Nucleus accumbens (tissue), 56 donors: ENCODE measurements at places on chromosomes 5 and 9.
A peak's percentile ranks its signal among the peaks of the same experiment; 100 is the strongest.

DNA sequence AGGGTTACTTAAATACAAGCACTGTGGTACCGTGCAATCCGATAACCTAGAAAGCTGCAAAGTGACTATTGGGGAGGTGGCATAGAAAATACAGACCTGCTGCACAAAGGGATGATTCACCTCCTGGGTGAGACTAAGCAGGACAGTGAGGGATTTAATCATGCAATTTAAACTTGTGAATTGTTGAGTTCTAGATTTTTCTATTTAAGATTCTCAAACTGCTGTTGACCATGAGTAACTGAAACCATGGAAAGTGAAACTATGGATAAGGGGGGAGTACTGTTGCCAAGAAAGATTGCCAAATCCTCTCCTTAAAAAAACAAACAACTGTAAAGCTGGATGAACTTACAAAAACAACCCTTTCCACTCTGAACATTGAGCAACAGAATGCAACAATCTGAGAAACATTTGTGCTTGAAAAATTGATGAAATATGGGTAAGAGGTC, 61.5 kb upstream of the NUDT12 start:
- DNase-seq: no peak

DNA sequence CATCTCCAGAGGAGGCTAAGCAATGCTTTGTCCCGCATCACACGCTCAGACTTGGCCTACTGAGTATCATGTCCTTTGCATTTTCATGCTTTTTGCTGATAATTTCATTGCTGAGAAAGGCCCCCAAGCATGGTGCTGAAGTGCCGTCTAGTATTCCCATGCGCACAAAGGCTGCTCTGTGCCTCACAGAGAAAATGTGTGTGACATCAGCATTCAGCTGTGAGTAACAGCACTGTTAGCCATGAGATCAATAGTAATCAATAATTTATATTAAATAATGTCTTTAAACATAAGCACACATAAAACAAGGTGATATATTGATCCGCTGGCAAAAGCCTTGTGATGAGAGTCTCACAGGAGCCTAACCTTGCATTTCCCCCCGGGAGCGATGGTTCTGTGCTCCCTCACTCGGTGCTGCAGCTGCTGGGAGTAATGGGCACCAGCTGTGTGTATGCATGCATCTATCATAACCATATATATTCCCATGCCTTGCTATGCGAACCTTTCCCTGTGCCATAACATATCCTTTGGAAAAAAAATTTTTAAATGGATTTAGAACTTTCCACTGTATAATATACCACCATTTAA, 50.4 kb upstream of the RNF130 start:
- no peak for DNase-seq

- no peak for DNase-seq
These were observed 234.5 kb upstream of the SLC24A2 start for GRCh38 chr9:20023210-20023905.

DNA sequence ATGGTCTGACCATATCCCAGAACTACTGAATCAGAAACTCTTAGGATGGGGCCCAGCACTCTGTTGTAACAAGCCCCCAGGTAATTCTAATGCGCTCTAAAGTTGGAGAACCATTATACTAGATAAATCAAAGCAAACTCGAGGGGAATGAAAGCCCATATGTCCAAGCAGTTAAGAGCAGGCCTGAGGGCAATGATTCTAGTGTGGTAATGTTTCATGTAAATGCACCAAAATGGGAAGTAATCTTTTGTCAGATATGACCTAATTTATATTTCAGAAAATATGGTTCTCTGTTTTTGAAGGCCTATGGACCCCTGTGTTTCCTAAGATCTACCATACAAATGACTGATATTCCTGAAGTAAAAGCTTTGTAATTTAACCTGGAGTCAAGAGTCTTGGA, 108.0 kb upstream of the PTGER4 start:
- no peak for DNase-seq

GRCh38 chr5:180135128-180135955, 63.8 kb upstream of the RNF130 start:
- DNase-seq: peak; percentile 35

DNA sequence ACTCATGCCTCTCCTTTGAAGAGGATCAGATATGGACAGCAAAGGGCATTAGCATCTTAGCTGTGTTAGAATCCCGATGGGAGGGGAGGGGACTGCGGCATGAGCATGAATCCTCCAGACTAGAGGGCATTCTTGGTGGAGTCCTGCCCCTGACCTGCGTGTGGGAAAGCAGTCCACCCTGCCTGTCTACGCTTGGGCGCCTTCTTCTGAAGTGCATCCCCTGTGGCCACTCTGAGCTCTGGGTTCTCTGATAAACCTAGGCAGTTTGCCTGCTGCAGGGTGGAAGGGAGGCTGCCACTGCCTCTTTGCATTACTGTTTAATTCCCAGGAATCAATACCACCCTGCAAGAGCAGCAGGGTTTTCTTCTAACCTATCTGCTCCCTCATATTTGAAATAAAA, 169.3 kb downstream of the INSYN2B start:
- no peak for DNase-seq

DNA sequence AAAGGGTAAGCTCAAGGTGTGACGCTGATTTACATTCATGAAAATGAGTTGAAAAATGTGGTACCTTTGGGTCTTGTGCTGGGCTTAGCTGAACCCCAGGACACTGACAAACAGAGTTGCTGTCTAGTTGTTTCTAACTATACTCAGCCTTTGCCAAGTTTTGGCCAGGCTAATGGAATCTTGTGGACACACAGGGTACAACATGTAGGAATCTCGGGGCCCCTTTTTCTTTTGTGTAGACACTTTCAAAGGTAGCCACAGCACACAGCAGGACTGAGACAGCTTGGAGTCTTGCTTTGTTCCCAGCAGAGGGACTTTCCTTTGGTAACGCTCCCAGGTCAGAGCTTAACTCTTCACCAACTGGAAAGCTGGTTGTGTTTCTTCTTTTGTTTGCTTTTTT, 7.8 kb downstream of the LIX1 start:
- DNase-seq: no peak

GRCh38 chr9:111386386-111386785, 56.4 kb upstream of the OR2K2 start:
- DNase-seq: no peak

DNA sequence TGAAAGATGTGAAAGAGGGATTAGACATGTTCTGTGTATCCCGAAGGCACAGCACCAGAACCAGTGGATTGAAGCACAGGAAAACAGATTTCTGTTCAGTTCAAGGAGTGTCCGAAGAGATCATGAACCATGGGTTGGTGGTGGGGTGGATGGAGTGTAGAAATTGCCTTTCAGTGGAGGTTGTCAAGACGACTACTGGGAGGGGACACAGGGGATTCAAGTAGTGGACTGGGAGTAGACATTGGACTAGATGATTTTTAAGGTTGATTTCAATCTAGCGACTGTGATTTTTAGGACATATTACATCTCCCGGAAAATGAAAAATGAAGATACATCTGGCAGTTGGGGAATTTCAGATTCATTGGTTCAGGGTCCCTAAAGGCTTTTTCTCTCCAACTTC, 35.9 kb upstream of the TNFAIP8 start:
- DNase-seq: no peak

GRCh38 chr9:26158631-26159150, 480.4 kb upstream of the TUSC1 start:
- no peak for DNase-seq

DNA sequence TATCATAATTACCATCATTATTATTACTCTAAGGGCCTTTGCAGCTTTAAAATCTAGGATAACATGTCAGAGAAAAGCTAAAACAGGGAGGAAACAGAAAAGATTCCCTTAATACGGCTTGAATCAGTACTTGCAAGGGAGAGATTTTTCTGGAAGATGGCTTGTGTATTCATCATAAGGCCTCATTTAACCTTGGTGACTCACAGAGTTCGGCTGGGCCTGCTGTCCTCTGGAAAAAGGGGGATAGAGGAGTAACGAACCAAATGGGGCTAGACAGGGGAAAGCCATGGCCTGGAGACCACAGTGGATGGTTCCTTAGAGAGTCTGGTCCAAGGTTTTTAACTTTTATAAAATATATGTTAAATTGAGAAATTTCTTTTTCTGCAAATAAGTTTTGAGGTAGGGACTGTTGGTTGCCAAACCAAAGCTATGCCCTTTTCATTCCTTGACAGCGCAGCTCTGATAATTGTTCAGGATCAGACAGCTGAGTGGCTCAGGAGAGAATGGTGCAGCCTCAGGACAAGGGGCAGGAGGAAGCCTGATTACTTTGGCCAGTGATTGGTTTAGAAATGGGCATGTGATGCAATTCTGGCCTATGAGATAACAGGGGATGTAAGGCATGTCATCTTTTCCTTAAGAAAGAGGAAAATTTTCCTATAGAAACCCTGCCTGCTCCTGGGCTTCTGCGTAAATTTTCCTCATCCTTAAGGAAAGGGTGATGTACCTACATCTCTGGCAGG, 25.6 kb upstream of the GSN start:
- DNase-seq: no peak

DNA sequence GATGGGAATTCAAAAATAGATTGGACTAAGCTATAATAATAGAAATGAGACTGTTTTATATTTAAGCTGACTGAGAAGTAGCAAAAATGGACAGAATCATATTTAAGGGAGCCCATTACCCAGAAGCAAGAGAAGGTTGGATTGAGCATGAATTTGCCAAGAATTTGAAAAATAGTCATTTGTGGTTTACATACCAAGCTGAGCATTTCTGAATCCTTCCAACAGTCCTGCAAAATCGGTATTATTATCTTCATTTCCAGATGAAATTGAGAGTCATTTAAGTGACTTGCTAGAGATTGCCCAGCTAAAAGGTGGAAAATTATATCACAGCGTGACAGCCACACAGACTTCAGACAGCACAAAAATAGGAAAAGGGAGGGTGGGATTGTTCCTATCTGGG, 48.4 kb downstream of the TNFSF15 start:
- no peak for DNase-seq

GRCh38 chr9:116165912-116166311, 12.3 kb downstream of the PAPPA start:
- DNase-seq: no peak

DNA sequence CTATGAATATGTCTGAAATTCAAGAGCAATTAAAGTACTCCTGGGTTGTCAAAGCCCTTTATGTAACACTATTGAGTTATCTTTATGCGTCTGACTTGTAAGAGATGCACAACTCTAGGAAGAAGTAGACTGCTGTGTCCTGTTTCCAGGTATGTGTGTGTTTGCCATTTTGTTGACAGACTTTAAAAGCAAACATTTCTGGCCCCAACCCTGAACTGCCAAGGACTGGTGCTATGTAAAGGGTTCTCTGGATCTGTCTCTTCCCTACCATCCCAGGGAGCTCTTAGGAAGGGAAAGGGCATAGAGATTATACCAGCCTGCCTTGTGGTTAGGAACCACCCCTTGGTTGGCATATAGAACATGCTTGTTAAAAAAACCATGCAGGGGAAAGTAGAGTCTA, 12.1 kb downstream of the SLC22A5 start:
- DNase-seq: no peak

GRCh38 chr5:137621861-137622823, 113.7 kb downstream of the KLHL3 start:
- no peak for DNase-seq

DNA sequence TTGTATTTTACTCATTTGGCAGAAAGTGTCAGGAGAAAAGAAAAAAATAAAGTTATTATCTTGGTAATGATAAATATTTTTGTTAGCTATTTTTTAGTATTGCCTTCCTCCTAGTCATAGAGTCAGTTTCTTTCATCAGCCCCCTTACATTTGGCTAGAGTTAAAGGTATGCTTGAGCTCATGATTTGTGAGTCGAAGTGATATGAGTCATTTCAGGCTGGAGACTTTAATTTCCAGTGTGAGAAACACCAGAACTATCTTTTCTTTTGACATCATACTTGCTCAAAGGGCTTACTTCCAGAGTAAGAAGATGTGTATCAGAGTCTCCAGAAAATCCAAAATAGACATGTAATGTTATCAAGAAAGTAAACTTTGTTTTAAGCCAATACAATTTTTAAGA, 746.7 kb upstream of the TYRP1 start:
- DNase-seq: no peak

- no peak for DNase-seq
These were observed 43.2 kb upstream of the NR3C1 start for GRCh38 chr5:143446535-143447226.

DNA sequence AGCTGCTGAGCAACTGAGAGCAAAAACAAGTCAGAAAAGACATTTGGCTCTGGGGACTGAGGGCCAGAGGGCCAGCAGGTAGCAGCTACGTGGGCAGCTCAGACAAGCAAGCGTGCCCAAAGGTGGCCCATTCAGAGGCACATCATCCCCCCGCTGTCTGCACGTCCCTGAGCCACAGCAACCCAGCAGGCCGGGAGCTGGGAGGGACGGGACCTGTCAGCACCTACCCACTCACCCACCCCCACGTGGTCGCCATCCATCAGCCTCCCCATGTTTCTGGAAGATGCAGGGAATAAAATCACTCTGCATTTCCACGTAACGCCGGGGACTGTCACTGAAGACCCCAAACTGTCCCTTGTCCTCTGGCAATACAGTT, 167.8 kb downstream of the COL23A1 start:
- DNase-seq: no peak

DNA sequence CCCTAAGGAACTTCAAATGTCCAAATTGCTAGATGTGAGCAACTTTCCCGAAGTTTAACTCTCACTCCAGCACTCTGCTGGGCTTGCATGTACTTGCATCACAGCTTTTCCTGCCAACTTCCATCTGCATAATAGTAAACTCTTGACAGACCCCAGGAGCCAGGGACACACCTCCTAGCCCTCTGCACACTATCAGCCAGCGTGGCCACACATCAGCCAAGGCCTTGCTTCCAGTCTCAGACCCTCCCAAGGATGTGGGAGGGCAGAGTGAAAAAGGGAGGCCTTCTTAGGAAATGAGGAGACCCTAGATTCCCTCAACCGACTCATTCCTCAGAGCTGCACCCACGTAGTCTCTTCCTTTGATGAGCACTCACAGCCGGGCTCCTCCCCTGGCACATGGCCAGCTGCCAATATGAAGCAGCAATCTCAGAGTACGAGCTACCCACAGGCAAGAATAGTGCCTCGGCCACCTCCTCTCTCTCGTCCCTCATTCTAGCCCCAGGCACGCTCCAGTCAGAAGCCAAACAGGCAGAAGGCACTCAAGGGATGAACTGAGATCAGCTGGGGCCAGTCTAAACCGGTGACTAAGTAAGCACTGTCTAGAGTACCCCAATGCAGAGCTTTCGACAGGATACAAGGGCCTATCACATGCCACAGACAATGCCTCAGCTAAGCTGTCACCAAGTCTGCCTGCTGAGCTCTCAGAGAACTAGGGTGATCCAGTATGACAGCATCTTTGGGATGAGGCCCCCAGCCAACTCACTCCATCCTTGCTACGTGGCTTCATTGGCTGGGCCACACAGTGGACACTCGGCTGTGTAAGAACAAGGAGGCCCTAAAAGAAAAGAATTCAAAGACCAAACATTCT, 2.3 kb downstream of the P4HA2 start:
- peak; percentile 32 for DNase-seq
